ENCODE measurements at places on chromosomes 11 and 22. TPM values are rescaled to one million over a fixed set of nuclear protein-coding genes. Genes with fewer than 3 reads are reported as not detected.

MAP6 gene
- total RNA-seq = 1.5 TPM

- DNase-seq = no peak
Observed at GRCh38 chr22:20964090-20964798, 2.8 kb upstream of the AIFM3 start.

DNA sequence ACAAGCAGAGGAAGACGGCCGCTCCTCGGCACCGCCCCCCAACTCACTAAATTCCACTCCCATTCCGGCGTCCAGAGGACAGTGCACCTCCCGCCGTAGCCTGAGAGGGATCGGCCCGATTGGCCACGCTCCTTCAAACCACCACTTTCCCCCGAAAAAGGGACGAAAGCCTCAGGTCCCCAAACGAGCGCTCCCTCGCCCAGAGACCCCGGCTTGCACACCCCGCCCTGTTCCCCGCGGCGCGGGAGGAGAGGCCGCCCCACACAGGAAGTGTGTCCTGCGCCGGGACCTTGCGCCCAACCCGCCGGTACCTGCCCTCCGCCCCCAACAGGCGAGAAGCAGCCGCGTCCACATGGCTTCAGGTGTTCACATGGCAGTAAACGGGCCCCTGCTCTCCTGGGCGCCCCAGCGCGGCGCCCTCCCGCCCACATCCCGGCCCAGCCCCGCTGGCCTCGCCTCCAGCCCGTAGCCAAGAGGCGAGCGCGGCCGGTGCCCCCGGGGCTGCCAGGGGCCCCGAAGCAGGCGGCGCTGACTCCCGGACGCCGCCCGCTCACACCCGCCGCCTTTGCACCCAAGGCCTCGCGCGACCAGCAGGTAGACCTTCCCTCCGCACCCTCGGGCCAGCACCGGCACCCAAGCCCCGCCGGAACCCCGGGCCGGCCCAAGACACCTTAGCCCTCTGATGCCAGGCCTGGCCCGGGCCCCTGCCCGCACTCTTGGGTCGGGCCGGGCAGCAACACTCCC, 849 bp downstream of the TCF20 start:
- DNase-seq = no peak

DNA sequence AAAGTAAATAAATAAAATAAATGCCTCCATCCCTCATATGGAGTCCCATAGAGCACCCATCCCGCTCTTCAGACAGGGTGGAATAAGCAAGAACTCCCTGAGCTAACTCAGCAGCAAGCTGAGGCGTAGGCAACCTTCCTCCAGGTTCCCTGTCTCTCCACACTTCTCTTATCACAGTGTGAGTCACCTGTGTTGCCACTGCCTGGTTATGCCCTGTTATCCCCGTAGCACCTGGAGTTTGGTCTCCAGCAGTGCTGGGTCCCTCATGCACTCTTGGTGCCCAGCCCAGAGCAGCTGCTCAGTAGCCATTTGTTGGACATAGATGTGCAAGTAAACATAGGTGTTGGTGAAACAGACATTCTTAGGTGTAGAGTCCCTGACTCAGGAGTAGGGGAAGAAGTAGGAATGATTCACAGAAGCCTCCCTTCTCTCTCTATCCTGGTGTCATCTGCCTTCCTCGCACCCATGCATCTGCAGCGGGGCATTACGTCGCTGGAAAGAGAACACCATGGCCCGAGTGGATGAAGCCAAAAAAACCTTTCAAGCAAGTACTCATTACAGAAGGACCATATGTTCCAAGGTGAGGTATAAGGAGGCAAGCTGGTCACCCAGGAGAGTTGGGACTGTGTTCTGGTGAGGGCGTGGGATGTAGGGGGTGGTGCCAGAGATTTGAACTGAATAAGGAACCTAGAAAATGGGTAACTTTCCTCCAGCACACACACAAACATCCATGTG, 56.0 kb downstream of the PISD start:
- no peak for DNase-seq

DNA sequence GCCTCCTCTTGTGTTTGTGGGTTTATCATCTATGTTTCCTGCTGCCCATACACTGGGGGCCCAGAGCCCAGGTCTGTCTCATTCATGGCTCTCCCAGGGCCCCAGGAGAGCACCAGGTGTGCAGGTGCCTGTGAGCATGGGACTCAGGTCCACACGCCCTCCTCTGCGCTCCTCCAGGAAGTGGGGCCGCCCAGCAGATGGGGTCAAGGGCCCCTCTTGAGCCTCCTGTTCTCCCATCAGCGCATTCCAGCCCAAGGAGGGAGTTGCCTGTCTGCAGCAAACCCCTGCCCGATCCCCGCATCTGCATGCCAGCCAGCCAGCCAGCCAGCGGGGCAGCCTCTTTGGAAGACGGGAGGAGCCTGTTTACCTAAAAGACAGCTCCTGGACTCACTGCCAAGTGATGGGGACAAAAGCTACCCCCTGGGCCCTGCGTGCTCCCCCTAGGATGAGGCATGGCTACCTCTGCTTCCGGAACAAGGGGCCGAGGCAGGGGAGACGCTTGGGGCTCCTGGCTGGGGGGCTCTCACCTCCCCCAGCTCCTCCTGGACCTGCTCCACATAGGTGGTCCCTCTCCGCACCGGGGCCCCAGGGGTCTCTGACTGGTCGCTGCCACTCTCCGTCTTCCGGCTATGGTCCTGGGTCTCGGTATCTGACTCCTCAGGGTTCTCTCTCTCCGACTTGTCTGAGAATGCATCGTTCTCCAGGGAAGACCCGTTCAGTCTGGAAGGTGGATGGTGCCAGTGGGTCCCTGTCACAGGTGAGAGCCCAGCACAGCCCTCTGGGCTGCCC, 49.7 kb upstream of the CARS1 start:
- no peak for DNase-seq

MIAT gene
- total RNA-seq = 0.10 TPM

RHOG gene
- total RNA-seq = 95.3 TPM

DNA sequence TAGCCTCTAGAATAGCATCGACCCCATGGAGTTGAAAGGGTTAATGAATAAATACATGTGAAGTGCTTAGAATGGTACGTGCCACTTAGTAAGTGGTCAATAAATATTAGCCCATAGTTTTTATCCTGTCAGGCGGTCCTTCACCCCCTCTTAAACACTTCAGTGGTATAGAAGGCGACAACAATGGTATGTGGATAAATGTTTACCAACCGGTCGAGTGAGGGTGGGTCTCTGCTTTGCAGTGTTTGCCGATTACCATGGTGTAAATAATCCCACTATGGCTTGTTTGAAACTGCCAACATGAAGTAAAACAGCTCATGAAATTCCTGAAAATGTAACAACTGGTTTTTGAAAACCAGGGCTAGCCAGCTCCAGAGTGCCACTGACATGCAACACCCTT, 541.2 kb downstream of the BUD13 start:
- no peak for DNase-seq

DNA sequence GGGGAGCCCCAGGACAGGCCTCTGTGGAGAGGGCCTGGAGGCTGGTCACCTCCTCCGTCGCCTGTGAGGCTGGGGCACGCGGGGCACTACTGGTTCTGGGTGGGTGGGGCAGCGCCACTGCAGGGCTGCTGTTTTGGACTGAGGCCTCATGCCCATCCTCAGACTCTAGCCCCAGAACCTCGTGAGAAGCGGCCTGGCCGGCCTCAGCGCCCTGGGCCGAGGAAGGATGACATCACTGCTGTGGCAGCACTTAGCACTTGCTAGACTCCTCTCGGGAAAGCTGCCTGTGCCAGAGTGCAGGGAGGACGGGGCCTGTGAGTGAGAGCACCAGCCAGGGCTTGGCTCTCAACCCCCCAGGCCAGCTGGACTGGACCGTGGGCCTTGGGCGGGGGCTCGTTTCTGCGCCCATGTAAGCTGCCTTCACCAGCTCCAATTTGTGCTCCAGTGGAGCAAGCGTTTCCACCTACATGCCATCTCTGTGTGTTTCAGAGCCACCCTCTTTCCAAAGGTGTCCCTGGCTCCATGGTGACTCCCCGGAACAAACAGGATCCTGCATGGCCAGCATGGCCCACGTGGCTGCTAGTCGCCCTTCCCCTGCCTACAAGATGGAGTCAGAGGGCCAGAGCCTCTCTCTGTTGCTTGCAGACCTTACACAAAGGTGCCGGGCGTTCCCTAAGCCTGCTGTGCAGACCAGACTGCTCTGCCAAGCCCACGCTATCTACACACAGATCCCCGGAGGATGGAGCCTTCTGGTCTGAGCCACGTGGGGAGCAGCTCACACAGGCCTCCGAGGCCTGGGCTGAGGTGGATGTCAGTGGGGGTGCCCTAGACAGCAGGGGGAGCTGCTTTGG, 102.9 kb downstream of the CTTN start:
- DNase-seq = no peak

DNA sequence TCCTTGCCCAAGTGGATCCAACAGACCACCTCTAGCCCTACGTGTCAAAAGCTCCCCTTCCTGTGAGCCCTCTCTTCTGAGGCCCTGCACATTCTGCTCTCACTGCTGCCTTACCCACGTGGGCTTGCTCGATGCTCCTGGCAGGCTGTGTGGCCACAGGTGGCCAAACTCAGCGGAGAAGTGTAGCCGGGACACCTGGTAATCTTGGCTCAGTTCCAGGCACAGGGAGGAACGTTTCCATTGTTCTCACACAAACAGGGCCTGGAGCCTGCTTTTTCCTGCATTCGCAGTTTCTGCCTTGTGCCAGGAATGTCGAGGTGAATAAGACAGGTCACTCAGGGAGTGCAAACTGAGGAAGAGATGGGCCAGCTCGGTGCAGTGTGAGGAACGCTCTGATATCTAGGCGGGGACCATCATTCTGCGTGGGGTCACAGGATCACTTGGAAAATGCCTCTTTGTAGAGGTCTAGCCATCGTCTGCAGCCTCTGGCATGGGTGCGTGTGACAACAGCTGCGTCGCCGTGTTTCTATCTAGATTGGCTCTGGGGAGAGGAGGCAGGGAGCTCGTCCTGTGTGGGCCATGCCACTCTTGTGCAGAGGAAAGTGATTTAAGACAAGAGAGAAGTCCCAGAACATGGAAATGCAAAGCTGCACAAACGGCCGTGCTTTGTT, 127.6 kb upstream of the PARVA start:
- DNase-seq = no peak

GRCh38 chr22:30234786-30235470, 11.6 kb downstream of the LIF start:
- no peak for DNase-seq

- no peak for DNase-seq
Observed at GRCh38 chr11:48003926-48004325, 23.6 kb downstream of the PTPRJ start.

DNA sequence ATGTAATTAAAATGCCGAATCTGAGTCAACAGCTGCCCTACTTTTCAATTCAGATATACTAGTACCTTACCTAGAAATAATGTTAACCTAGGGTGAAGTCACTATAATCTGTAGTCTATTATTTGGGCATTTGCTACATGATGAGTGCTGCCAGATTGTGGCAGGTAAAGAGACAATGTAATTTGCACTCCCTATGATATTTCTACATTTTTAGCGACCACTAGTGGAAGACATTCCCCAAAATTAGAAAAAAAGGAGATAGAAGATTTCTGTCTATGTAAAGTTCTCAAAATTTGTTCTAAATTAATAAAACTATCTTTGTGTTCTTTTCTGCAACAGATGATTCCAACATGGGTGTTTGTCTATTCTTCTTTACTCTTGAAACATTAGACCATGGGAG, 14.1 kb downstream of the MS4A1 start:
- no peak for DNase-seq

GRCh38 chr11:103800406-103801114, 235.9 kb upstream of the DDI1 start:
- DNase-seq = no peak

HEPACAM gene
- not detected for total RNA-seq

DNA sequence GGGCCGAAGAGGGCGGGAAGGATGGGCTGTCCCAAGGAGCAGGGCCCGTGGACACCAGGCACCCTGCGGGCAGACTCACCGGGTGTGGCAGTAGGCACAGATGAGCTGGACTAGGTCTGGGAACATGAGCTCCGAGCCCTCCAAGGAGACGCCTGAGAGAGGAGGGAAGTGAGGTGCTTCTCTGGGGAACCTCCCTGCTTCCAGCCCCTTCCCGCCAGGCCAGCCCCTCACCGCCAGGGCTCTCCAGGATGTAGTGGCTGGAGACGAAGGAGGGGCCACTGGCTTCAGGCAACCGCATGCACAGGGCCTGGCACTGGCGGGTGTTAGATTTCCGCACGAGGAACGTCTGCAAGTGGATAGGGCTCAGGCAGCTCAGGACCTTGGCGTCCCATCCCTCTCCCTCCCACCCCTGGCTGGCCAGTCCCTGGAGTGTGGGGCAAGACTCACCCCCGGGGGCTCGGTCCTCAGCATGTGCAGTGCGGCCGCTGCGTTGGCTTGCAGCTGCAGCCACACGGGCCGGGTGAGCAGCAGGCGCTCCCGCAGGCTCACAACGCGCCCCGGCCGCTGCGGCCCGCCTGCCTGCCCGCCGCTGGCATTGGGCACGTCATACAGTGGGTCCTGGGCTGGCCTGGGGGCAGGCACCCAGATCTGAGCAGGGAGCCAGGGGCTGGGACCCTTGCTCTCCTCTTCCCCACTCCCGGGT, 552 bp downstream of the RIN1 start:
- no peak for DNase-seq

CCDC73 gene
- total RNA-seq = not detected

Measured in glomerular endothelial cell (primary cell).